Stimulated activated naive CD4-positive, alpha-beta T cell (primary cell): ENCODE measurements at places on chromosomes 16 and 17.
A peak's percentile ranks its signal among the peaks of the same experiment; 100 is the strongest.

- DNase-seq, result no peak
Observed at GRCh38 chr16:77662246-77662645, 60.1 kb upstream of the NUDT7 start.

DNA sequence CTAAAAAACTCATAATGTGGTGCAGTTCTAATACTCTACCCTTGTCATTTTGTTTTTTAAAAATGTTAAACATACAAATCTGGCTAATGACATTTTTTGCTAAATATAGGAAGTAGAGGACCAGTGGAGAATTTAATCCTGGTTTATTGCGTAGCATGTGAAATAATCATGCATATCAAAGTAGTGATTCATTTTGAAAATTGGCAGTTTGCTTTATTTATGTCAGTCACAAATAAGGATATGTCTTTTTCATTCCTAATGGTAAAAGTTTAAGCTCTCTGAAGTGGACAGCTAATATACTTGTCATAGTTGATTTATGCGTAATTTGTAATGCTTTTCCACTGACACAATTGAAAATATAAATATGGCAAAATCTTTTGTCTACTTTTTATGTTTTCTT lies 224.2 kb downstream of the BCAS3 start:
- no peak for DNase-seq

DNA sequence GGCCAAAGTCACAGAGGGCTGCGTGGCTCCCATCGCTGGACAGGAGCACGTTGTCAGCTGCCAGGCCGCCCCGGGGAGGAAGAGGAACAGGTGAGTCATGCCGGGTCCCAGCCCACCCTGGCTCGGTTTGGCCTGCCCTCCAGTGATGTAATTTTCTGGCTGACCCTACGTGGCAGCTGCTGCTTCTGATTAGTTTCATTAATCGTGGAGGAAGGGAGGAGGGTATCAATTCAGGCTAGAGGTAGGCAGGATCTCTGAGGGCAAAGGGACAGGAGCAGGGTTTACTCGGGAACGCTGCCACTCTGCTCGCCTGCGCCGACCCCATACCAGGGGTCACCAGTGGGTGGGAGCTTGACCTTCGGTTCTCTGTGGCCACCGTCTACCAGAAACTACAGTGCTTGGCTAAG lies 11.7 kb upstream of the SPATA32 start:
- no peak for DNase-seq

- DNase-seq, result no peak
Observed at GRCh38 chr17:46862949-46863348, 11.6 kb downstream of the WNT9B start.

DNA sequence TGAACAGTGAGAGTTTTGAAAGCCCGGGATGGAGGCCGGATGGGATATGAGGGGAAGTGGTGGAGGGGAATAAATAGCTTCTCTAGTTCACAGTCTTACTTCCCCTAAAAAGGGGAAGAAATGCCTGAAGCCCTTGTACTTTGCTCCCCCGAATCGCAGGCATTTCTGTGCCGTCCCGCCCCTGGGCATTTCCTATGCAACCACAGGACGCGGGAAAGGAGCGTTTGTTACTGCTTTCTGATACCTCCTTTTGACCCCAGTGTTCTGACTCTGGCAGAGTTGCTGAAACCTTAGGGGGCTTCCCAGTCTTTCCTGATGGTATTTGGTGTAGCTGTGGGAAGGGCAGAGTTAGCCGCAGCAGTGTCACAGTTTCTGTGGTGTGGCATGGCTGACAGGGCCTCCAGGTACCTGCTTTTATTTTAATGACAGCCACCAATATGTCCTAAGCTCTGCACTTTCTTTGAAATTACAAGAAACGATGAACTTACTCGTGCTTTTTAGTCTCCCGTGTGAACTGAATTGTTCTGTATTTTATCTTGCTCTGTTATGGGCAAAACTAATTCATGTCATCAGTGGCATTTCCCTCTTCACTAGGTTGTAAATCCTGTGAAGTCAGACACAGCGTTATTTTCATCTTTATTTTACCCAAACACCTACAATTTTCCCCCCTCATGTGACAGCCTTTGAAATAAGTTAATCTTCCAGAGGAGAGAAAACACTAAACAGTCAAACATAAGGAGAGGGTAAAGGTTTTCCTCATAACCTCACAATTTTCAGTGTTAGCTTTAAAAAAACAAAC lies 27.1 kb downstream of the USP10 start:
- no peak for DNase-seq

GRCh38 chr17:73138541-73139138 lies 26.2 kb upstream of the SSTR2 start:
- DNase-seq, result no peak

DNA sequence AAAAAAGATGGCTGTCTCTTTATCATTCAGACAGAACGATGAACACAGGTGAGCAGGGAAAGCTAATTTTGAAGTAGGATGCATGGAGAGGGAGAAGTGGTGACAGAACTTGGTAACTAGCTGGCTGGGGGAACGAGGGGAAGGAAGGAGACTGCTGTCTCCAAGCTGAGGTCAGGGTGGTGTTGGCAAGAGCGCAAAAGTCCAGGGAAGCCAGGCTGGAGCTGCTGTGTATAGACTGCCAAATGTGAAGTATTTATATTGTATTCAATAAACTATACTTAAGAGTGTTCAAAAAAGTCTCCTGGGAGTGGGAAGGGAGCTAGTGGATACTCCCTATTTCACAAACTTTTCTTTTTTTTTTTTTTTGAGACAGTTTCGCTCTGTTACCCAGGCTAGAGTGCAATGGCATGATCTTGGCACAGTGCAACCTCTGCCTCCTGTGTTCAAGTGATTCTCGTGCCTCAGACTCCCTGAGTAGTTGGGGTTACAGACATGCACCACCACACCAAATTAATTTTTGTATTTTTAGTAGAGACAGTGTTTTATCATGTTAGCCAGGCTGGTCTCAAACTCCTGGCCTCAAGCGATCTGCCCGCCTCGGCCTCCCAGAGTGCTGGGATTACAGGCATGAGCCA lies 8.2 kb downstream of the TMEM106A start:
- DNase-seq, result no peak

GRCh38 chr17:75847614-75848522 lies 3.7 kb upstream of the UNC13D start:
- DNase-seq, result no peak

GRCh38 chr16:6297666-6298410 lies 1034.8 kb upstream of the RBFOX1 start:
- DNase-seq, result no peak

DNA sequence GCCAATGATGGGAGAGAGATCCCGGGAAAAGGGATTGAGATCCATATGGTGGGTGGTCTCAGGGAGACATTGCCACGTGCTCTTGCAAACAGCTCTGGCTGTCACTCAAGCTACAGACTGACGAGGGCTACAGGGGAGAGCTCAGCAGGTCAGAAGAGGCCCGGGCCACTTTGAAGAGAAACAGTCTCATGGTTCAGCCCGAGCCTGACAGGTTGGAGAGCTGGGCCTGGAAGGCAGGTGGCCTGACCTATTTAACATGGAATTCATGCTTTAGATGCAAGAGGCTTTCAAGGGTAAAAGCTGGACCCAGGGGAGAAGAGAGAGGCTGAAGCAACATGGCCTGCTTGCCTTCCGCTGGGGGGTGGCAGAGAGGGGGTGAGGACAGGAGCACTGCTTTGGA lies 81.0 kb upstream of the BRD7 start:
- no peak for DNase-seq

DNA sequence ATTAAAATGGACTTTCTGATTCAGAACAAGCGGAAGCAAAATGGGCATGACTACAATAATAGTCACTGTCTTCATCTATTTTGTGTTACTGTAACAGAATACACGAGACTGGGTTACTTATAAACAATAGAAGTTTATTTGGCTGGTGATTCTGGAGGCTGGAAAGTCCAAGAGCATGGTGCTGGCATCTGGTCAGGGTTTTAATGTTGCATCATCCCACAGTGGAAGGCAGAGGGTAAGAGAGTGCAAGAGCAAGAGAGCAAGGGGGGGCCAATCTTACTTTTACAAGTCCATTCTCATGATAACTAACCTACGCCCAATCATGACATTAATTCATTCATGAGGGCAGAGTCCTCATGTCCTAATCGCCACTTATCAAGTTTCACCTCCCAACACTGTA lies 189.2 kb downstream of the TOX3 start:
- no peak for DNase-seq

GRCh38 chr16:82004601-82005000 lies 6.7 kb downstream of the SDR42E1 start:
- DNase-seq, result no peak

- DNase-seq, result no peak
Observed at GRCh38 chr16:2443555-2443954, 14.3 kb downstream of the CCNF start.

GRCh38 chr17:37859451-37859850 lies 64.8 kb upstream of the TBC1D3K start:
- DNase-seq, result no peak

DNA sequence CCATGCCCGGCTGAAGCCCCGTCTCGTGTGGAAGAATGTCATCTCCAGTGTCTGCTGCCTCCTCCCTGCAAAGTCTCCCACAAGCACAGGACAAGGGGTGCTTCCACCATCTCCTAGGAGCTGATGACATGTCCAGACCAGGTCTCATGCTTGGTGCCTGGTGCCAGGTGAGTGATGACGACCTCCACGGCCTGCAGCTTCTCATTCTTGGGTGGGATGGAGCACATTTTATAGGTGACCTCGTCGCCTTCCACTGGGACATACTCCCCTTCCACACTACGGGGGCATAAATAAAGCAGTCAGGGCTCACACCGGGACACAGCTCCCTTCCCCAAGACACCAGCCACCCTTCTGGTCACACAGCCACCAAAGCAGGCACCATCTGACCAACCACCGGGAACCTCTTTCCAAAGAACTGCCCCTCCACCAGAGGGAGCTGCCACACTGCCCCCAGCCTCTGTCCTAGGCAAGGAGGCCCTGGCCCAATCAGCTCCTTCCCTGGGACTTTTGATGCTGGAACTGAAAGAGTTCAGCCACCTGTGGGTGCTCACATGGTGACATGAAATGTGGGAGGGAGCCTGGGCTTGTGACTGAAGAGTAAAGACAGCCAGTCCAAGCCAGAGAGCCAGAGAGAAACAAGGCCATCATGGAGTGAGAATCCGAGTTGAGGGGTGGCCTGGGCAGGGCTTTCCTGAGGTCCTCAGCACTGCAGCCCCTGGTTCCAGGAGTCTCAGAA lies 13.6 kb downstream of the CARHSP1 start:
- no peak for DNase-seq

- no peak for DNase-seq
Observed at GRCh38 chr16:50301626-50302471, 35.5 kb downstream of the ADCY7 start.

DNA sequence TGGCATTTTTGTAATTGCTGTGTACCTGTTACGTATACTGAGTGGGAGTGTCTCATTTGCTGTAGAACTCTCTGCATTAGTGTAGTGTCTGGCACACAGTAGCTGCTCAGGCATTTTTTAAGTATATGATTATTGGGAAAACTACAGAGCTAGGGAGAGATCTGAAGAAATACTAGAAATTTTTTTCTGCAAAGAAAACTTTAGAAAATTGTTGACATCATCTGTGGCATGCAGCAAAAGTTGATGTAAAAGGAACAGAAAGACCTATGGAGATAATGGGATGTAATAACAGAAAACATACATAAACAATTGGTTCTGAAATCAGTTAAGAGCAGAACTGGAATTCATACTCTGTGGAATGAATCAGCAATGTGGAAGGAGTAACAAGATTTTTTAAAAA lies 11.6 kb downstream of the CLTC start:
- no peak for DNase-seq

DNA sequence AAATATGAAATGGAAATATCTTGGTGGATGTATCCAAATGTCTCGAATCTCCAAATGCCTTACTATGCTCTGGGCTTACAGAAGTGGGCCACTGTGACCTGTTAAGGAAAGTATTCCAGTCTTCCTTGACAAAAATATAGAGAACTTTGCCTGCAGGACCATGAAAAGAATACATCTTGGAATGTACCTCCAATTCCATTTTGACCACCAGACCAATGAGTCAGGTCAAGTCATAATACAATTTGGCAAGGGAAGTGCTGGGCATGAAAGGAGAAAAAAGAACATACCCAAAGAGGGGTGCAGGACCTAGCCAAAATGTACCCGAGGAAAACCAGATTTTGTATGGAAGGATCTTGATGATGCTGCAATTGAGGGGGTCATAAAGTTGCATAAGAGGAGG lies 1153.7 kb upstream of the GOT2 start:
- DNase-seq, result no peak

- DNase-seq, result no peak
Observed at GRCh38 chr16:25228372-25228771, 11.6 kb downstream of the AQP8 start.

- peak; percentile 17 for DNase-seq
Observed at GRCh38 chr17:81513372-81513752, 763 bp upstream of the ACTG1 start.

DNA sequence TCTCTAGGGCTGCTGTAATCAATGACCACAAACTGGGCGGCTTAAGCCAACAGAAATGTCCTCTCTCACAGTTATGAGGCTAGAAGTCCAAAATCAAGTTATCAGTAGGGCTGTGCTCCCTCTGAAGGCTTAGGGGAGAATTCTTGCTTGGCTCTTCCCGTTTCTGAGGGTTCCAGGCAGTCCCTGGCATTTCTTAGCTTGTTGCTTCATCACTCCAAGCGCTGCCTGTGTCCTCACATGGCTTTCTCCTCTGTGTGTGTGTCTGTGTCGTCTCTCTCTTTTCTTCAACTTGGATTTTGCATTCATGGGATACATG lies 13.7 kb upstream of the CDC42EP4 start:
- DNase-seq, result no peak

- DNase-seq, result peak; percentile 44
Observed at GRCh38 chr17:6435968-6436367, 1.0 kb upstream of the AIPL1 start.

DNA sequence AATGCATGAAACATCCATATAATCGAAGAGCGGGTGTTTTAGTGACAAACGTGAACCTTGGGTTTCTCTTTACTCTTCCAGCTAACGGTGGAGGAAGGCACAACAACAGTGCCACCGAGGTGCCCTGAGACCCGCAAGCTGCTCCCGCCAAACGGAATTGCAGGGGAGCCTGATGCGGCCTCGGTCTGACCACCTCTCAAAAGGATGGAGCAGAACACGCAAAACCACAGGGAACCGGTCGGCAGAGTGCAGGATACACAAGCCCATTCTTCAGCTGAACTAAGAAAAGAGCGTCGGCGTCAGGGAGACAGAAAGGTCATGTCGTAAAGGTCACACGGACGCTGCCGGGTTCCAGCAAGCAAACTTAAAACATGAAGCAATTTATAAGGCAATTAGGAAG lies 109.5 kb upstream of the ZNF750 start:
- no peak for DNase-seq

DNA sequence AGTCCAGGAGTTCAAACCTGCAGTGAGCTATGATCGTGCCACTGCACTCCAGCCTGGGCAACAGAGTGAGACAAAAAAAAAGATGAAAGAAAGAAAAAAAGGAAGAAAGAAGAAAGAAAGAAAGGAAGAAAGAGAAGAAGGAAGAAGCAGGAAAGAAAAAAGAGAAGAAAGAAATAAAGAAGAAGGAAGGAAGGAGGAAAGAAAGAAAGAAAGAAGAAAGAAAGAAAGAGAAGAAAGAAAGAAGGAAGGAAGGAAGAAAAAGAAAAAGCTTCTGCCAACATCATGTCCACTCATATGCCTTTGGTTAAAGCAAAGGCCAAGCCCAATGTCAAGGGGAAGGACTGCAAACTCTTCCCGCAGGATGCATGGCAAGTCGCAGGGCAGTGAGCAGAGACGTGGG lies 143.2 kb downstream of the IRX3 start:
- DNase-seq, result no peak
